Activated T-helper 1 cell treated with anti-CD3 and anti-CD28 coated beads, Interleukin-12 subunit alpha, Interleukin-12 subunit beta, Interleukin-2, Interleukin-4 antibody, amounts not matched to agents 30 ng/mL and 10 ng/mL and 1 ng/mL, durations not matched to agents 14 hours and 24 hours and 36 hours (primary cell): ENCODE measurements at places on chromosomes 2 and 18.

GRCh38 chr2:161139098-161139987 is 20.9 kb upstream of the TANK start:
- no peak for DNase-seq

DNA sequence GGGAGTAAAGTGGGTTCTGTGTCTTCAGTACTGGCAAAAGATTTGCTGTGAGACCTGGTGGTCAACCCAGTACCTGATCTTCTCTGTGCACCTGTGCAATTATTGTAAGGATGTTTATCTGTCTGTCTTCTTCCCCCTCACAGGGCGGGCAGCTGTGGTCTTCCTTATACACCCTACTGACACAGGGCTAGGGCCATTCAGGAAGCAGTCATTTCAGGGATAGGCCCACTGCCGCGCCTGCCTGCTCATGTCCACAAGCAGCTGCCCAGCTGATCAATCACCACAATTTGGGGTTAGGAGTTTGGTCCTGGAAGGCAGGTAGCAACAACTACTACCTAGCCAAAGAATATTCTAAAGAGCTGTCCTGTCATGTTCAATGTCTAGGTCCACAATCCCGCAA is 1.2 kb upstream of the CNNM4 start:
- no peak for DNase-seq

DNA sequence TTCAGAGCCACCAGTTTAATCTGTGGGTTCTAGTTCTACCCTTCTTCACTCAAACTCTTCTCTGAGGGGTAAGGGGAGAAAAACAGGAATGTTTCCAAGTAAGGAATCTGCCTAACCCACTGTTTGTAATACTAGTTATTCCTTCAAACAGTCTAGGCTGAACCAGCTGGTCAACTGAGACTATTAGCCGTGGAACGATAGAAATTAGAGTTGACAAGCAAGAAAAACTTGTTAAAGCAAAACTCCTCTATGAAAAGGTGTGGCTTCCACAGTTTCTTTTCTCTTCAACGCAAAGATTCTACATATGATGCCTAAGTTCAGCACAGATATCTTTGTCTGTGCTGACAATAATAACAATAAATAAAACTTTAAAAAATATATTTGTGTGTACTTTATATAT is 11.5 kb downstream of the PAIP2B start:
- no peak for DNase-seq

DNA sequence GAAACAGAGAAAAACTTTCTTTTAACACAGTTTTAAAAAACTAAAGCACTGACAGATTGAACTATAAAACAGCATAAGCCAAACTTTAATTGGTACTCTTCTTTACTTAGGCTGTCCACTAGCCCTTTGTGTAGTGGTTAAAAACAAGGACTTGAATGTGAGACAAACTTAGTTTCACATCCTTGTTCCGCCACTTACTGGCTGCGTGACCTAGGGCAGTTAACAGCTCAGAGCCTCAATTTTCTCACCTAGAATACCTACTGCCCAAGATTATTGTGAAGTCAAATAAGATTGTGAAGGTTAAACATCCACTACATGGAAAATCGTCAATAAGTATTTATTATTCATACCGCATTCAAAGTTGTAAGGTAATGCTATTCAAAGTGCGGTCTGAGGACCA is 2.0 kb downstream of the WDR35 start:
- no peak for DNase-seq

DNA sequence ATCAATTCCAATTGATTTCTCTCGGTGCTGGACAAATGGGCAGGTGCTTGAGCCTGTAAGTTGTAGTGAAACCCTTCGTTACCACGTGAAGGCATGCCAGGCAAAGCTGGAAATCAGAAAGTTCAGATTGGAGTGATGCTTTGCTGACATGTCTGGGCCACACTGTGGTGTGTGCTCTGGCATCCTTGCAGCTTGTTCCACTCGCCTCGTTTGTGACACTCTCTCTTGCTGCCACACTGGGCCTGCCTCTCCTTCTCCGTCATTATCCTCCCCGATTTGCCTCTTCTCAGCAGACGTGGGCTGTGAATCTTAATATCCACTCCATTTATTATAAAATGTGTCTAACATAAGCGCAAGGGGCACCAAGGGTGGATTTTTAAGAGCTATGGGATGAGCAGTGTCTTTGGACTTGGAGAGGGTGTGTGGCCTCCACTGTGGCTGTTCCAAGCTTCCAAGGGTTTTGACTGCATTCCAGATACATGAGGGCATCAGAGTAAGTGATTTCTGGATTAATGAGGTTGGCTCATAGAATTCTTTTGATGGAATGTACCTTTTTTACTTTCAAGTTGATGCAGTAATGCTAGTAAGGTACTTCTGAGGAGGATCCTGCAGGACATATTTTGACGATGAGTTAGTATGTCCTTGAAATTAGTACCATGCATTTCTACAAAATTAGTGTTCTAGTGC is 238.8 kb downstream of the TPGS2 start:
- DNase-seq, result no peak
